ENCODE measurements at places on chromosomes 7 and 10. TPM values are rescaled to one million over a fixed set of nuclear protein-coding genes. Genes with fewer than 3 reads are reported as not detected.

ANKRD61 gene
- total RNA-seq = not detected

VGF gene
- total RNA-seq = 24.2 TPM

IGF2BP3 gene
- 2.8 TPM for total RNA-seq

CALML3 gene
- total RNA-seq = not detected

CLDN15 gene
- total RNA-seq = 8.4 TPM

SYT15 gene
- total RNA-seq = 4.1 TPM

MMP21 gene
- 0.78 TPM for total RNA-seq

LIPJ gene
- total RNA-seq = 0.15 TPM

SOSTDC1 gene
- 11.6 TPM for total RNA-seq

CHAT gene
- total RNA-seq = not detected

CFTR gene
- total RNA-seq = 0.19 TPM

GPR15LG gene
- total RNA-seq = not detected
